Cerebellum (tissue), 4 donors: ENCODE measurements at places on chromosomes 1 and 21.

- DNase-seq = no peak
These were observed 1.6 kb upstream of the MAP7D1 start for GRCh38 chr1:36154335-36154734.

DNA sequence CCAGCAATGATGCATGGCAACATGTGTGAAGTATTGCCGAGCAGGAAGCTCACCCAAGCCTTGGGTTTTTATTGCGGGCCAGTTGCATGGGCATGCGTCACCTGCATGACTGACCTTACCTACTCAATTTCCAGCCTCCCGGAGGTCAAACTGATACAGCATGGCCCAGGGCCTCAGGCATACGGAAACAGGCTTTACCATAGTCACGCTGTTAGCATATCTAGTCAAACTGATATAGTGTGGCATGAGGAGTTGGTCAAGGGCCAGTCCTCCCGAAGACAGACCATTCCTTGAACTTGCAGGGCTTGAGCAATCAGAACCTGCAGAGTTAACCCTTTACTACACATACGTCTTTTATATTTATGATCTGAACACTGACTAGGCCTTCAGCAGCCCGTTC lies 6.4 kb upstream of the DUSP12 start:
- no peak for DNase-seq

DNA sequence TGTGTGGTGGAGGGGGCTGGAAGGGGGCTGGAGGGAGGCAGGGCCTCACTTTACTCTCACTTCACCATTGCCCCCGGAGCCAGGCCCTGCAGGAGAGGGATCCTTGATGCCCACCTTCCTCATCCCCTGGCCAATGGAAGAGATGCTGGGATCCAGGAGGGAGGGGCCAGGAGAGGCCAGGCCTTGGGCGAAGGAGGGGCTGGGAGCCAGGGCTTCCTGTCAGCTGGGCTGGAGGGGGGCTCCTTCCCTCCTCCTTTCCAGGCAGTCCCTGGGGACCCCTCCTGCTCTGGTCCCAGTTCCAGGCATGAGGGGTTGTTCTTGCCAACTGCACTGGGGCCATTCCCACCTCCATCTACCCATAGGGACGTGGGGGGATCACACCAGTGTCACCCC lies 5.7 kb downstream of the AHDC1 start:
- peak; percentile 56 for DNase-seq

DNA sequence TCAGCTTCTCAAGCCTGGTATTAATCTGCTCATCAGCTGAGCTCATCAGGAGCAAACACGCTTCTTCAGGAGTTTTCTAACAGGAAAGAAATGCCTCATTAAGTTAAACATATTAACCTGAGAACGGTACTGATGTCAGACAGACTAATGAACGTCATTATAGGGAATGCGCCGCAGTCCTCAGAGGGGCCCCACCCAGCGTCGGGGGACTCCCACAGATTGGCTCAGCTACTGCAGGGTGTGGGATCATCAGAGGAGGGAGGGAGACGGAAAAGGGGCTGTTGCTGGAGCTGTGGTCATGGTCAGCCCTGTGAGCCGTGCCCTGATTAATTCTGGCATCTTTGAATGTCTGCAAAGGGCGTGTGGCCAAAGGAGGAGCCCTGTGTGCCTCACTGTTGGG lies 348.5 kb downstream of the PTPRU start:
- DNase-seq = no peak

DNA sequence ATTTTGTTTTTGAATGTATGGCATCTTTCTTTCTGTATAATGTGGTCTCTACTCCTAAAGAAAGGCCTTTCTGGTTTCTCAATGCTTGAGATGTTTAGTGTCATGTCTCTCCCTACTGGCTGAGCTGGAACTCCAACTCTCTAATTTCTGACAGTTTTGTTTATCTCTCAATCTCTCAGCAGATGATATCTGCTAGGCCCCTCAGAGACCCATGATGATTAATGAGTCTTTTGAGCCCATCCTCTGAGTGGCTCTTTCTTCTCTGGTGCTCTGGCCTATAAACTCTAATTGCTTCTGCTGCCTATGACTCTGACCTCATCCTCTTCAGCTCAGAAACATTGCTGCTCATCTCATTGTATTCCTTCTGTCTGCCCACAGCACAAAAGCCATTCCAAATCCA lies 46.6 kb downstream of the CRB1 start:
- DNase-seq = no peak

GRCh38 chr1:223363057-223363855 lies 720 bp downstream of the SUSD4 start:
- DNase-seq = peak; percentile 27

DNA sequence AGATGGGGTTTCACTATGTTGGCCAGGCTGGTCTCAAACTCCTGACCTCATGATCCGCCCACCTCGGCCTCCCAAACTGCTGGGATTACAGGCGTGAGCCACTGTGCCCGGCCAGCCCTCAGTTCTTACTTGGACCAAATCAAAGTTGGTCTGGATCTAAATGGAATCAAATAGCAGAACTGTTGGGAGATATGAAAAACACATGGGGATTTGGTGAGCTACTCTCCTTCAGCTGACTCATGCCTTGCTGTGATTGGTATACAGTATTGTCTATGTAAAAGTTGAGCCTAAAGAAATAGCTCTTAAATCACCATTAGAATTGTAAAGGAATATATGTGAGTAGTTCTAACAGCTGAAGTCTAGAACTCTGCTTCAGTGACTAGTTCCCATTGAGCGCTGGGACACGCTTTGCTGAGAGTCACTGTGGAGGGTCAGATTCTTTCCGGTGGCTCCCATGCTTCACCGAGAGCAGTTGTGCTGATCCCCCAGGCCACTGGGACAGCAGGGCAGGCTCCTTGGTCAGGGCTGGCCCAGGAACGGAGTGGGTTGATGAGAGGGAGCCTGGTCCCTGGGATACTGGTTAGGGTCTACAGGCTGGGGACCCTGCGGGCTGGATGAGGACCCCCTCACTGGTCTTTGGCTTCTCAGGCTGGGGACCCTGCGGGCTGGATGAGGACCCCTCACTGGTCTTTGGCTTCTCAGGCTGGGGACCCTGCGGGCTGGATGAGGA lies 14.0 kb downstream of the PKNOX1 start:
- no peak for DNase-seq

- no peak for DNase-seq
These were observed 18.7 kb downstream of the SLC9A1 start for GRCh38 chr1:27136236-27136551.

DNA sequence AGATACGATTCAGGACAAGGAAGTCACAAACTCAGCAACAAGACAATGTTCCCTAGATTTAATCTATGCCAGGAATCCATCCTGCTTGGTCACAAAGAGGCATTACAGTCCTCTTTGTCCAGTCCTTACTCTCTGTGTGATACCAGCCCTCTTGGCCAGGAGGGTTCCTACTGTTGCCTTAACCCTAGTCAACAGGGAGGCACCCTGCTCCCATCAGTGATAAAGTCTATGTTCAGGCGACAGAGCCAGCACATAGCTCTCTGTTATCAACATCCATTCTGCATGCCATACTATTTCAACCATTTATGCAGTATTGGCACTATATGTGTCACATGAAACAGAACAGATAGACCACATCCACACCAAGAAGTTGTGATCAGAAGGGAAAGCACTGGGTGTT lies 4.4 kb upstream of the NPL start:
- no peak for DNase-seq

- no peak for DNase-seq
These were observed at the start of gene THEM5 for GRCh38 chr1:151853411-151853943. Gene THEM5 (minus strand): TSS chr1:151853712. CDS start chr1:151853565, 147 bp downstream.

DNA sequence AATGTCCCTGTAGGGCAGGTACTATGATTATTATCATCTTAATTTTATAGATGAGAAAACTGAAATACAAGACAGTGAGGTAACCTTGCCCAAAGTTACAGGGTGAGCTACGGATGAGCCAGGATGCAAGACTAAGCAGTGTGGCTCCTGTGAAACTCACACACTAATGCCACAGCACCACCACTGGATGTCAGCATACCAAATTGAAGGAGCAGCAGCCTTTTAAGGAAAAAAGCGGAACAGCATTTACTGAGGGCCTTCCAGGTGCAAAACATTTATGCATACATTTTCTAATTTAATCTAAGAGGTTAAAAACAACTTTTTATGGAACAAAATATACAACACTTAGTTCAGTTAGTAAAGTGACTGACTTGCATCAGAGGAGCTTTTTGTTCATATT lies 41.7 kb downstream of the SEC16B start:
- DNase-seq = no peak

GRCh38 chr1:239755107-239755912 lies 336.4 kb upstream of the FMN2 start:
- no peak for DNase-seq

GRCh38 chr21:44730028-44730395 lies 18.6 kb upstream of the TSPEAR start:
- DNase-seq = no peak

DNA sequence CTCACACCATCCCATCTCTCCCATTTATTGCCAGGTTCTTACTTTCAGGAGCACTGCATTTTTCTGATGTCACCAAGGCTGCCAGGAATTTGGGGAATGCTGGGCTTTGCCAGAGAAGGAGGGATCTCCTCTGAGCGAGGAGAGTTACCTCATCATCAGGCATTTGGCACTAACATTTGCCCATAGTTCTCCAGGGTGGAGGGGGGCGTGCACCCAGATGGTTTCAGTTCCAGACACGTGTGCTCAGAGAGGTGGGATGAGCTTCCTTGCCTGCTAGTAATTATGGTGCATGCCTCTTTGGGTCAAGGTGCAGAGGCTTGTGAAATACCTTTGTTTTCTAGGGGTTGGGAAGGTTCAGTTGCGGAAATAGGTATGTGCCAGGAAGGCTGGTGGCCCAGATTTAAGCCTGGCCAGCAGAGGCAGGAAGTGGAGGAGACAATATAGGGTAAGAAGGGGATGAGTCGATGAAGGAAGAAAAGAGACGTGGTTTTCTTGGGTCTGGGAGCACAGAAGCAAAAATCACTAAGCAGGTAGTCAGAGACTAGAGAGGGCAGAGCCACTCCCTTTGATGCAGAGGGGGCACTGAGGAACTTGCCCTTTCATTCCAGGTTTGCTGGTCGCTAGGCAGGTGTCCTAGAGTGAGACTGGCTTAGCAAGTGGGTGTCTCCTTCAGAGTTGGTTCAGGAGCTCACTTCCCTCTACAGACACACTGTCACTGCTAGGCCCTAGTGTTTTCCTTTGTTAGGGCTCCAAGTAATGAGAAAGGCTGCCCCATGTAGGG lies 7.2 kb downstream of the TUFT1 start:
- DNase-seq = no peak
